ENCODE measurements at places on chromosomes 12 and 14.

GRCh38 chr14:77599889-77600288, 16.5 kb downstream of the SPTLC2 start:
- DNase-seq: no peak

GRCh38 chr12:53675701-53676607, at the start of gene ATP5MC2:
ATP5MC2 (minus strand) TSS chr12:53676083; CDS start chr12:53672614, 3,469 bp downstream.
- DNase-seq: peak; percentile 96

GRCh38 chr12:119877639-119877948, 474 bp upstream of the CIT start:
- no peak for DNase-seq

DNA sequence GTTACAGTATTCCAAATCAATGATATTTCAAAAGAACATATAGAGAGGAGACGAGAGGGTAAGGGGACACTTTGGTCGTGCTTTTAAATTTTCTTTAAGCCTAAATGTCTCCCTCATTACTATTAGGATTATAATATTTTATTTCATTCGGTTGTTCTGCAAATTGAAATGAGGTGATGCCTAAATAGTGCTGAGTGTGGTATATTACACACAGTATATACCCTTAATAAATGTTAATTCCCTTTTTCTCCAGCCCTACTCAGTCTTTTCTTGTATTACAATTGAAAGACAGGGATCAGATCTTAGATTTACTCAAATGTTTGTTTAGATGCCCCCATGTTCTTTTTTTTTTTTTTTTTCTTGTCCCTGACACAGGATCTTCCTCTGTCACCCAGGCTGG, 7.7 kb downstream of the SNAPC1 start:
- no peak for DNase-seq

- DNase-seq: no peak
Measured at GRCh38 chr12:100381379-100381778, 24.5 kb downstream of the SLC17A8 start.

GRCh38 chr12:95198914-95199313, 18.4 kb downstream of the FGD6 start:
- no peak for DNase-seq

GRCh38 chr12:9333161-9333560, 125.0 kb upstream of the PZP start:
- no peak for DNase-seq

DNA sequence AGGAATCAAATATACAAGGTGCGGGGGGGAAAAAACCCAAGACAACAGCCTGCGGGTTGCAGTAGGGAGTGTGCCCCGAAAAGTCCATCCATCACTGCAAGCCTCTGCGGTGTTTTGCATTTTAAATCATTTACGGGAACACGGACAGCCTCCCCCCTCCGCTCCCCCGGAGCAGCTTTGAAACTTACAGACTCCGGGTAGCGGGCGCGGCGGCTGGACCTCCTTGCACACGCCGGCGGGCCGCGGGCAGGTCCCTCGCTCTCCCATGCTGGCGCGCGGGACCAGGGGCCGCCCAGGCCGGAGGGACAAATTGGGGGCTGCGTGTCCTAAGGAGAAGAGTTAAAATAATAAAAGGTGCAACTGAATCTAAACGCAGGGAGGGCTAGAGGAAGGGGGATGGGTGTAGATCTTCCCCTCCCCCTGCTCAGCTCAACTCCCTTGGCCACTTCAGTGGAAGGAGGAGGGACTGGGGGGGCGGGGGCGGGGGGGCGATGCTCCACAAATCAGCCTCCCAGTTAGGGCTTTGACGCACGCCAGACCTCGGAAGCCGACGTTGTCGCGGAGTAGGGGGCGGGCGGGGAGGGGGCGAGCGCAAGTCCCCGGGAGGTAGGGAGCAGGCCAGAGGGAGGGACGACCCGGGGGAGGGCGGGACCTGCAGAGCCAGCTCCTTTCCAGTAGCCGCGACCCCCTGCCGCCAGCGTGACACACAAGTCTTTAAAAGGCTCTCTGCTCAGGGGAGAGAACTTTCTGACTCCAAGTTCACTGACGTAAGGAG, at the start of gene KCNJ8:
TSS of gene KCNJ8 (minus strand) at position 349 of the 775 bp plus-strand sequence. CDS start 1,090 bp downstream, outside the sequence.
- DNase-seq: peak; percentile 7

- no peak for DNase-seq
Measured at GRCh38 chr12:93139028-93139665, 210.1 kb upstream of the EEA1 start.

DNA sequence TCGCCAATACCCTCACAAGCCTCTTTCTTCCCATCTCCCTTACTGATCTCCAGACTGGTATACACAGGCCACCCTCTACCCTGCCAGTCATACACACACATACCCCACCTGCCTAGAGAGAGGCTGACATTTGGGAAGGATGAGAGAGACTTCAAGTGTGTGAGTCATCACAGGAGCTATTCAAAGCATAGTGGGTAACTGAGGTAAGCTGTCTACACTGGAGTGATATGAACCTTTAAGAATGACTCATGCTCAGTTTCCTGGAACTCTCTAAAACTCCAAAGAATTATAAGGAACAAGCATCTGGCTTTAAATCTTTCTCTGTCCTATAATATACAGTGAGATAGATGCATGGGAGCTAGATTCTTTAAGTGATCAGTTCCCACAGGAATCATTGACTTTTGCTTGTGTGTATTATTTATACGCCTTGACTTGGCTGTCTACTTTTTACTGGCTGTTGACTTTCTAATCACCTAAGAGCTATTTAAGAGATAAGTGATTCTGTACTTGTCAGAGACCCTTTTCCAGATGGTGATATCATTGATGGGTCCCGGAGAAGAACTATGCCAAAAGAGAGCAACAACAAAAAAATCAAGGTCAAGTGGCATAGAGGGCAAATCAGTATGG, 5.8 kb downstream of the IGF1 start:
- DNase-seq: no peak

GRCh38 chr12:43310596-43310995, 241.4 kb downstream of the ADAMTS20 start:
- no peak for DNase-seq

DNA sequence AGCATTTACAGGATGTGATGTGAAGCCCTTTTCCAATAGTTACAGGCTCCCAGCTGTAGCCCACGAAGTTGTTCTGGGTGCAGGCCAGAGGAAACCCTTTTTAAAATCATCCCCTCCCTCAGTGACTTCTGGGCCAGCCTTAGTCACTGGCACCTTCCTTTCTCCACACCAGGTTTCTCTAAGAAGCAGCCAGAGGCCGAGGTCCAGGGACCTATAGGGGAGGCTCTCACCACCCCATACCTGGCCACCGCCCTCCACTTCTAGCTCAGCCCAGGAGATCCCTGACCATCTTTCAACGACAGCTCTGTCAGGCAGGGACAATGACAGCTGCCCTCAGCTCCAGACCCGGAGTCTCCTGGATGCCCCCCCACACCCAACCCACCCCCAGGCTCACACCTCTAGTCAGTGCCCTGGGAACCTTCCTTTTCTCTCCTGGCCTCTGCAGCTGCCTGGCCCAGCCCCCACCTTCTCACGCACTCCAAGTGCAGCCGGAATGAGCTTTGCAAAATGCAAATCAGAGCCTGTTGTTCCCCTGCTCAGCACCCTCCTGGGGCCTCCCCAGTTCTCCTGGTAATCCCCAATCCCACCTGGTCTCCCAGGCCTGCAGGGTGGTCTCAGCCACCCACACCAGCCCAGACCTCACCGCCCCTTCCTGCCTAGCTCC, 46.7 kb downstream of the TESC start:
- no peak for DNase-seq

GRCh38 chr12:103207936-103208335, 250.5 kb downstream of the ASCL1 start:
- DNase-seq: no peak

DNA sequence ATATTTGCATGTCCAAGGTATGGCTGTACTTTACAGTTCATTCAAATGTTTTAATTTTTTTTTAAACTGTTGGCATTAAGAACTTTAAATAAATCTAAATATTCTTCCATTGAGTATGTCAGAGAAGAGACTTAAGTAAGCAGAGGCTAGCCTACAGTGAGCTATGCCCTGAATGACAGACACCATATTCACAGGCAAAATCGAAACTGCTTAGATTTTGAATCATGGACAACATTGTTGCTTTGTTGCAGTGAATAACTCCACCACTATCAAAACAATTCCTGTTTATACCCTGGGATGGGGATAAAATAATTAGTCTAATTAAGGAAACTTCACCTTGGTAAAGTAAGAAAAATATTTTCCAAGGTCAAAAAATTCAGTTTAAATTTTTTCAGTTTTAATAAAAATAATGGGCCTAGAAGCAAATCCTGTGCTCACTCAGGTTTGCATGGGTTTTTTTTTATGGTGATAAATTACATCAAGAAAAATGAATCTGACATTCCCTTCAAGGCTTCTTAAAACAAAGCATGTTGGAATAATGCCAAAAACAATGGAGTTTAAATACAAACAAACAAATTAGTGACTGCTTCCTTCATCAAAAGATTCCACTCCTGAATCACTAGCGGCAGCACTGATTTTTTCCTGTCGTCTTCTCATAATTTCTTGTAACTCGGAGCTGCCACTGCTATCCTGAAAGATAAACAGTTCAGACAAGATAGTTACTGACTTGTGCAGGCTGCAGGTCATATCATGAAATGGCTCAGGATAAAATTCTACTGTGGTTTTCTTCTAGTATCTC, 168.2 kb downstream of the EPS8 start:
- no peak for DNase-seq

- no peak for DNase-seq
Measured at GRCh38 chr14:85824526-85824925, 294.6 kb downstream of the FLRT2 start.

- DNase-seq: no peak
Measured at GRCh38 chr14:99884834-99885648, 91.8 kb downstream of the EML1 start.

GRCh38 chr14:23299211-23299957, 3.3 kb downstream of the PPP1R3E start:
- DNase-seq: no peak

DNA sequence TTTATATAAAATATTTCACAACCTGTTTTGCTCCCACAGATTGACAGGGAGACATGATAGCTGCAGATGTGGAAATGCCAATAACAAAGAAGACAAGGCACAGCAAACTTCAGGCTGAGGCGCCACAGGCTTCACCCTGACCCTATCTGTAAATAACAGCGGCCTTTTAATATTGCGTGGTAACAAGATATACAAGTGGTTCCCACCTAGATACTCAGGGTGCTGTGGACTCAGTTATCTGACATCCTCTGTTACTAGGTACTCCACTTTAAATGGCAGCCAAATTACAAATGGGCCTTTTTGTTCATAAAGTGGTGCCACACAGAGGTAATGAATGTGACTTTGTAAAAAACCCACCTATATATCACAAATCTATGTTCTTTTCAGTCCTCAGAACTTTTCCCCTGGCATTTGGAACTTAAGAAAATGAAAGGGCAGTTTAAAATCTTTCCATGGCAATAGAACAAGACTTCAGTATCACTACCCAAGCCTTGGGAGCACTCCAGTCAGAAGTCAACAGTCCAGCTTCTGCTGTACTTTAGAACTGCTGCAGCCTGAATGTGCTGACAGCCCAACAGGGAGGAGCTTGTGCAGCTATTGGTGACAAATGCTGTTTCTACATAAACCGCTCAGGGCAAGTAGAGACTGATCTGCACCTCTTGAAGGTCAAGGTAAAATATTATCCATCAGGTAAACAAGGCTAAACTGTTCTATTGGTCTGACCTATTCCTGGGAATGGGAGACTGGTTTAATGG, 86.2 kb upstream of the DCD start:
- no peak for DNase-seq

GRCh38 chr14:22996768-22997654, 12.9 kb downstream of the C14orf93 start:
- no peak for DNase-seq
